ENCODE measurements at places on chromosomes 5 and 9.

DNA sequence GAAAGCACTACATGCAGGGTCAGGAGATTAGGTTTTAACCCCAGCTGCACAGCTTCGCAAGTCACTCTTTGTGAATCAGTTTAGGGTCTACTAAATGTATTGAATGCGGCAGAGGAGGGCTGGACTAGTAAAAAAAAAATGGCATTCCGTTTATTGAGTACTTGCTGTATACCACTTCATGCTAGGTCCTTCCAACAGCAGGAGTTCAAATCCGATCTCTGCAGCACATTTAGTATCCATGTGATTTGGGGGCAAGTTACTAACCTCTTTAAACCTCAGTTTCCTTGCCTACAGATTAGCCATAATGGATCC is 204.4 kb downstream of the SNCAIP start:
- no peak for ATAC-seq

GRCh38 chr5:105030153-105030552 is 1467.6 kb upstream of the NUDT12 start:
- ATAC-seq: no peak

- peak; percentile 72 for ATAC-seq
Observed at GRCh38 chr9:133659516-133659915, 23.4 kb downstream of the DBH start.

DNA sequence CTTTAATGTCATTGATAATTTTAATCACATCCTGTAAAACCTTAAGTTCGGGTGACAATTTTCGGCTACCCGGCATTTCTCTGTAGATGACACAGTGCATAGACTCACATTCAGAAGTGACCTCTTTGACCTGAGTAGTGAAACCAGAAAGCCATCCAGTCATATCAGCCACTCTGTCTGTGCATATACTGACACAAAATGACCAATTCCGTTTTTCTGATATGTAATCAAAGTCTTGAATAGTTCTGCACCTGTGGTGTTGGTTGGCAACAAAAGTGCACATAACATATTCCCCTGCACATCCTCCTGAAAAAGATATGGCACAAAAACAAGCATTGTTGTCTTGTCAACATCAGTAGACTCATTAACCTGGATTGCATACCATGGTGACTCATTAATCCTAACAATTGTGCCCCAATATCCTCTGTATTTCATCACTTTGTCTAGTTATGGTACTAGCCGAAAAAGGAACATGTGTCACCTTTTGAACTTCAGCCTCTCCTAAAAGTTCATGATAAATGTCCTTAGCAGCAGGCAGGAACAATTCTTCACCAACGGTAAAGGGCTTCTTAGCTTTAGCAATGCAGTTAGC is 4.6 kb upstream of the HNRNPA0 start:
- ATAC-seq: no peak

GRCh38 chr9:32832346-32832745 is 49.0 kb downstream of the TMEM215 start:
- peak; percentile 88 for ATAC-seq

DNA sequence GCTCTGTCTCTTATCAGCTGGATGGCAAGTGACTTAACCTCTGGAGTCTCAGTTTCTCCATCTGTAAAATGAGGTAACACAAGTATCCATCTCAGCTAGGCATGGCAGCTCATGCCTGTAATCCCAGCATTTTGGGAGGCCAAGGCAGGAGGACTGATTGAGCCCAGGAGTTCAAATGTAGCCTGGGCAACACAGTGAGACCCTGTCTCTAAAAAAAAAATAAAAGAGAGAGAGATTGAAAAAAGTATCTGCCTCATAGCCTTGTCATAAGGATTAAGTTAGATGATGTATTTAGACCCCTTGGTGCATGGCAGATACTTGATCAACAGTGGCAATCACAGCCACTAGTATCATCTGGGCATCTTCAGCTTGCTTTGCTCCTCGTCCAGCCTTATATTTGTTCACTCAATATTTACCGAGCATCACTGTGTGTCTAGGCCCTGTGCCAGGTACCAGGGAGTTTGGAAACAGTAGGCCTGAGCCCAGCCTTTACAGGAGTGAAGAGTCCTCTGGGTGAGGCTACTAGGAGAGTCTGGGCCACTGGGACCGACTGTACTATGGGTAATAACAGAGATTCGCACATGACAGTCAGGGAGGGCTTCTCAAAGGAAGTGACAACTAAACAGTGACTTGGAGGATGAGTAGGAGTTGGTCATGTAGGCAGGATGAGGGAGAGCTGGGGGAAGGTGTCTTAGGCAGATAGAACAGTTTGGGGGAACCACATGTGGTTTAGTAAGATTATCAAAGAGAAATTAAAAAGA is 34.2 kb downstream of the CORO2A start:
- ATAC-seq: peak; percentile 97

GRCh38 chr9:18253950-18254349 is 220.0 kb upstream of the ADAMTSL1 start:
- ATAC-seq: no peak

DNA sequence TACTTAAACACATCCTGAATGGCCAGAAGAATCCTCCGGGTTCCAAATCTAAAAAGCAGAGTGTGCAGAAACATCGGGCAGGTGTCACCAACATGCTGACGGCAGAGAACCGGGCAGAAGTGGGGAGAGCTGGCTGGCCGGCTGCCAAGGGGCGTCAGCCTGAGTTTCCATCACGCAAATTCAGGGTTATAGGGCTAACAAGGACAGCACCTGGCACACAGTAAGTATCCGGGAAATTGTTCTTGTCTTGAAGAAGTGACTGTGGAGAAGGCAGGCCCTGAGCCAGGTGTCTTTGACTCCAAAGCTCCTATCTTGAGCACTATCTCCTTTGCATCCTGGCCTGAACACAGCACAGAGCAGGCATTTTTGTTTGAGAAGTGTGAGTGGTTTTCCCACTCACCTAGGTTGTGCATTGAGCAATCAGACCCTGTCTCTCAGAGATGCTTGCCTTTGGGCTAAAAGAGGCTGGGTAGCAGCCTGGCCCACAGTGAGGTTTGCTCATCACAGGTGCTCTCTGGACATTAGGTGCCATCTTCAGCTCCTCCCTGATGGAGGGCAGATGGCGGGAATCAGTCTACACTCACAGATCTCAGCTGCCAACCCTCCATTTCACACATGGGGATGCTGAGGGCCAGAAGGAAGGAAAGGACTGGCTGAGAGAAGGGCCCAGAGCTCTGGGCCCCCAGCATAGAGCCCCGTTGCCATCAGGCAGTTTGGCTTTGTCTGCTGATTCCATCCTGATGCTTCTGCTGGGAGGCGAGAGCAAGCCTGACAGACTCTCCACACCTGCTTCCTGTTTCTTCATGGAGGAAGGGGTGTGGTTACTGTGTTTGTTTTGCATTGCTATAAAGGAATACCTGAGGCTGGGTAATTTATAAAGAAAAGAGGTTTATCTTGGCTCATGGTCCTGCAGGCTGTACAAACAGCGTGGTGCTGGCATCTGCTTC is 52.8 kb downstream of the WHRN start:
- no peak for ATAC-seq

DNA sequence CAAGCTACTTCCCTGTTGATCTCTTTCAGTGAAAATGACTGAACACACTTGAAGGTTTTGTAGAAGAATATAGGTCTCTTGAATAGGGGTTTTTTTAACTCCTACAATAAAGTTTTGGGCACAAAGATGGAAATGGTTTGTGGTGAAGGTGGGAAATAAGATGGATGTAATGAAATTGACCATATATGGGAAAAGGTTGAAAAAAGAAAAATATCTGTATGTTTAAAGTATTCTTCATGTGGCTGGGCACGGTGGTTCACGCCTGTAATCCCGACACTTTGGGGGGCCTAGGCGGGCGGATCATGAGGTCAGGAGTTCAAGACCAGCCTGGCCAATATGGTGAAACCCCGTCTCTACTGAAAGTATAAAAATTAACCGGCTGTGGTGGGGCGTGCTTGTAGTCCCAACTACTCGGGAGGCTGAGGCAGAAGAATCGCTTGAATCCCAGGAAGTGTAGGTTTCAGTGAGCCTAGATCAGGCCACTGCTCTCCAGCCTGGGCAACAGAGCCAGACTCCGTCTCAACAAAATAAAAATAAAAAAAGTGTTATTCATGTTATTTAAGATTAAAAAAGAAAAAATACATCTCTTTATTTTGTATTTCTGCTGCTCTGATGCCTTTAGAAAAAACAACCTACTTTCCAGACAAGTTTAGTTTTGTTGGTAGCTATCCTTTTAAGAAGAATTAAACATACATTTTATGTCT is 2.2 kb downstream of the RBM27 start:
- ATAC-seq: no peak

DNA sequence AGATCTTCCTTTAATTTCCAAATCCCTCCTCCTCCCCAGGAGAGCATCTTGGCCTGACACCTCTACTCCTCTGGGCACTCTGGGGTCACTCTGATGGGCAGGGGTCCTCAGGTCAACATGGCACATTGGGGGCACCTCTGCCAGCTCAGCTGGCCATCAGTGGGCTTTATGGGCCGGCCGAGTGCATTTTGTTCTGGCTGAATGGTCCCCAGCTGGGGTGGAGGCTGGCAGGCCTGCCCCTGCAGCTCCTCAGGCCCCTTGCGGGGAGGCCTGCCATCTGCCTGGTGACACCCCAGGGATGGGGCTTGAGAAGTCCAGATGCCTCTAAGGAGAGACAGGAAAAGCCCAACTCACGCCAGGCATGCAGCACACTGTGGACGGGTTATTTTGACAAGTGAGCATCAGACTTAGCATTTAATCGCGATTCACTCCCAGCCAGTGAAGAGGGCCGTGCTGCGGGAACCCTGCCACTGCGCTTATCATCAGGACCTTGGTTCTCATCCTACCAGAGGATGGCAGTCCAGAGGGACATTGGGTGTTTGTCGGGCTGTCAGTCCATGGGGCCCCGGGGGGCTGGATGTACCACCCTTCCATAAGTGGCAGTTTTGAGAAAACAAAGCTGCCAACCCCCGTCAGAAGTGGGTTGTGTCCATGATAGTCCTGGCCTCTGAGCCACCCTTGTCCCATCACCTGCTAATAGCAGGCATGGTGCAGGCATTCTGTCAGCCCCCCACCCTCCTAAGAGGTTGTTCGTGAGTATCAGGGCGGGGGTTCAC is 21.7 kb downstream of the PHF2 start:
- ATAC-seq: no peak

GRCh38 chr9:38440516-38440915 is 16.3 kb upstream of the IGFBPL1 start:
- no peak for ATAC-seq

- peak; percentile 41 for ATAC-seq
Observed at GRCh38 chr5:135040333-135041144, 6.5 kb upstream of the PITX1 start.

- ATAC-seq: no peak
Observed at GRCh38 chr5:643811-644271, 31.7 kb downstream of the CEP72 start.

- ATAC-seq: no peak
Observed at GRCh38 chr9:18549772-18550171, 75.8 kb downstream of the ADAMTSL1 start.

DNA sequence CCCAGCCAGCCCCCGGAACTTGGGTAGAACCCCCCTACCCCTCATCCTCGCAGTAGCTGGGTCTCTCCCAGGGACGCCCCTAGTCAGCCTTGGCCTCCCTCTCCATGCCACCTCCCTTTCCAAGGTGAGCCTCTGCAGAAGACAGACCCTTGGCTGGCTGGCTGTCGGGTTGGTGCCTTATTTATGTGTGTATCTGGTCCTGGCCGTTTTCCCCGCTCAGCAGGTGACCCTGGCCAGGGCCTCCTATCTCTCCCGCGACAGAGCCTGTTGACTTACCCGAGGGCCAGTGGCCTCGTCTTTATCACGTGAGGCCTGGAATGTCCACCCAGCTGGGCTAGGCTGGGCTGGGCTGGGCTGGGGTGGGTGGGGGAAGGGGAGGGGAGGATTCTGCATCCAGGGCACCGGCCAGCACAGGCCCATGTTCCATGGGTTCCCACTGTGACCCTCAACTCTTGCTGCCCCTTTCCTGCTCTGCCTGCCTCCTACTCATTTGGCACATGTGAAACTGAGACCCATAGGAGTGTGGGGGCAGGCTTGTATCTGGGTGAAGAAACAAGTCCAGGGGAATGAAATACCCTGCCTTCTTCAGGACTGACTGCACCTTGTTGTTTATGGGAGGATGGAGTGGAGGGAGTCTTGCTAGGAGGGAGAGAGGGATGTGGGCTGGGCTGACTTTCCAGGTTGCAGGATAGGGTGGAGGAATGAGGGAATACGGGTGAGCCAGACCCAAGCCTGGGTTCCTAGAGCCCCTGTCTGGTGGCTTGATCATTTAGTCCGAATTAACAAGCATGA is 3.1 kb downstream of the CXXC5 start:
- ATAC-seq: peak; percentile 57

- ATAC-seq: peak; percentile 79
Observed at GRCh38 chr5:133265720-133266526, 214.1 kb downstream of the HSPA4 start.

All from motor neuron (in vitro differentiated cells).